ENCODE measurements at places on chromosomes 7 and 10. TPM values are rescaled to one million over a fixed set of nuclear protein-coding genes. Genes with fewer than 3 reads are reported as not detected.

- DNase-seq, result no peak
- no peaks in the 10 kb centered on the region for H3K4me1 ChIP-seq
- no peak overlapping the region for H3K27ac ChIP-seq
Measured at GRCh38 chr10:36538953-36539586, 586.3 kb upstream of the ANKRD30A start.

- no peaks in the 10 kb centered on the region for H3K36me3 ChIP-seq
- H3K4me1 ChIP-seq, result no peaks in the 10 kb centered on the region
- H3K27ac ChIP-seq, result no peak overlapping the region
Measured at GRCh38 chr10:1589257-1589656, 148.1 kb downstream of the ADARB2 start.

GRCh38 chr10:51020200-51020599 is 54.1 kb upstream of the PRKG1 start:
- no peaks in the 10 kb centered on the region for H3K36me3 ChIP-seq
- no peak overlapping the region for H3K4me3 ChIP-seq
- no peaks in the 10 kb centered on the region for H3K4me1 ChIP-seq
- no peak overlapping the region for H3K27ac ChIP-seq
- DNase-seq, result no peak

- no peaks in the 10 kb centered on the region for H3K4me1 ChIP-seq
- H3K27me3 ChIP-seq, result no peaks in the 10 kb centered on the region
- no peak overlapping the region for H3K4me3 ChIP-seq
- H3K27ac ChIP-seq, result no peak overlapping the region
Measured at GRCh38 chr7:156079156-156079555, 266.9 kb upstream of the SHH start.

- H3K4me1 ChIP-seq, result no peaks in the 10 kb centered on the region
- no peaks in the 10 kb centered on the region for H3K36me3 ChIP-seq
- no peak overlapping the region for H3K27ac ChIP-seq
- H3K4me3 ChIP-seq, result peak overlapping the region; percentile 51
Measured at GRCh38 chr10:97974526-97975525, 55.6 kb downstream of the CRTAC1 start.

DNA sequence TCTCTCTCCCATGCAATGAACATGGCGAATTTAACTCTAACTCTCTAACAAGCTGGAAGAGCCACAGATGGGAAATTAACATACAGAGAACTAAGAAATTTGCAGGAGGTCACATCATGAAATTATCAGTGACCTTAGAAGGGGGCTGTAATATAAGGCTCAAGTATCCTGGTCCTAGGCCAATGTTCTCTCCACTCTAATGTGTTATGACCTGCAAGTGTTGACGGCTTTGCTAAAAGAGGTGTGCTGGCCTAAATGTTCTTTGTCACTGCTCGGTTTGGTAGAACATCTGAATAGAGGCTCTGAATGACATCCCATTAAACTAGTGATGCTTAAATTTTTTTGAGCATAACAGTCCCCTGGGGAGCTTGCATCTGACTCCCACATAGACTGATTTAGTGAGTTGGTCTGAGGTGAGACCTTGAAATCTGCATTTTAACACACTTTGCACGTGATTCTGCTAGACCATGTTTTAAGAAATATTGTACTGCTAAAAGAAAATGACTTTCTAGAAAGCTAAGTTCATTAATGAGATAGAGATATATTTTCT is 129.3 kb downstream of the GFRA1 start:
- no peaks in the 10 kb centered on the region for H3K4me1 ChIP-seq
- no peak overlapping the region for H3K4me3 ChIP-seq
- DNase-seq, result no peak
- H3K27me3 ChIP-seq, result no peaks in the 10 kb centered on the region

- H3K27ac ChIP-seq, result peak overlapping the region; percentile 96
- DNase-seq, result no peak
- H3K36me3 ChIP-seq, result peaks cover 7% of the 10 kb centered on the region
- no peak overlapping the region for H3K4me3 ChIP-seq
- H3K27me3 ChIP-seq, result no peaks in the 10 kb centered on the region
Measured at GRCh38 chr7:2821842-2822507, 22.1 kb downstream of the GNA12 start.

- no peak for DNase-seq
- no peak overlapping the region for H3K27ac ChIP-seq
- H3K27me3 ChIP-seq, result no peaks in the 10 kb centered on the region
- H3K4me3 ChIP-seq, result peak overlapping the region; percentile 51
- H3K36me3 ChIP-seq, result no peaks in the 10 kb centered on the region
Measured at GRCh38 chr10:31758495-31758894, 170.1 kb downstream of the ARHGAP12 start.

Gene AFAP1L2
- total RNA-seq, result 0.77 TPM

Data from H9 (cell line).